ENCODE measurements at places on chromosomes 6 and 20. TPM values are rescaled to one million over a fixed set of nuclear protein-coding genes. Genes with fewer than 3 reads are reported as not detected.

DNA sequence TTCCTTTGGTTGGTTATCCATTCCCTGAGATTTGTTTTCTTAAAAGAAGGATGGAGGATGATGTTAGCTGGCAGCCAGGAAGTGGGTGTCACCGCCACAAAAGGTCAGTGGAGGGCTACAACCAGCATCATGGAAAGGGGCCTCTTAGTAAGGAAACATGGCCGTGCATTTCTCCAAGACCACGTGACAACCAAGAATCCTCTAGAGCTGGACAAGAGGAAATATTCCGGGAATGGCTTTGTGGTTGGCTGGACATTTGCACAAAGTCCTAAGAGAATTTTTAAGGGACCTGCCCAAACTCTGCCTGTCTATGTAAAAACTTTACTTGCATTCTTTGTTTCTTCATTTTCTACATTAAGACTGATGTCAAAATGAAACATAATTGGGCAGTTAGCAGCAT, 399.9 kb upstream of the MARCKS start:
- DNase-seq = no peak

DNA sequence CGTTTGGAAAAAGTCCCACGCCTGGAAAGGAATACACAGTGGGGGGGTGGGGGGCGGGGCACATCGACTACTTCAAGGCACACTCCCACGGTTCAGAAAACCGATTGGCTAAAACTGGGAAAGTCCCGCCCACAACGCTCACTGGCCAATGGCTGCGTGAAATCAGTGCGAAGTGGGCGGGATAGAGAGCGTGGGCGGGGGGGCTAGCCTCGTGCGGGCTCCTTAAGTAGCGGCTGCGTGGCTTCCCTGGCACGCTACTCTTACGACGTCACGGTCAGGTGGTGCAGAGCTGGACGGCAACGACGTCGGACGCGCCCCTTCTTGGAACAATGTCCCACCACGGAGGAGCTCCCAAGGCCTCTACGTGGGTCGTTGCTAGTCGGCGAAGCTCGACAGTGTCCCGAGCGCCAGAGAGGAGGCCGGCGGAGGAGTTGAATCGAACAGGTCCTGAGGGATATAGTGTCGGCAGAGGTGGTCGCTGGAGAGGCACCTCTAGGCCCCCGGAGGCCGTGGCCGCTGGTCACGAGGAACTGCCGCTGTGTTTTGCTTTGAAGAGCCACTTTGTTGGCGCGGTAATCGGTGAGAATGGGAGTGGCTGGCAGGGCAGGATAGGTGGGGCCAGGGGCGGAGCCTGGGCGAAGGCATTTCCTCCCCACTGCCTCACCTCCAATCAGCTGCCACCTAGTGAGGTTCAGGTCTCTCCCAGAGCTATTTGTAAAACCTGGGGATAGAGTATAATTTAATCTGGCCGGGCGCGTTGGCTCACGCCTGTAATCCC, at the start of gene DDX43:
TSS of gene DDX43 (plus strand) at position 252 of the 778 bp plus-strand sequence. CDS start at position 330, 78 bp downstream.
- no peak for DNase-seq

- no peak for DNase-seq
Observed at GRCh38 chr6:141248021-141248799, 884.5 kb upstream of the GJE1 start.

- DNase-seq = no peak
Observed at GRCh38 chr6:43932259-43933147, 162.5 kb downstream of the VEGFA start.

DNA sequence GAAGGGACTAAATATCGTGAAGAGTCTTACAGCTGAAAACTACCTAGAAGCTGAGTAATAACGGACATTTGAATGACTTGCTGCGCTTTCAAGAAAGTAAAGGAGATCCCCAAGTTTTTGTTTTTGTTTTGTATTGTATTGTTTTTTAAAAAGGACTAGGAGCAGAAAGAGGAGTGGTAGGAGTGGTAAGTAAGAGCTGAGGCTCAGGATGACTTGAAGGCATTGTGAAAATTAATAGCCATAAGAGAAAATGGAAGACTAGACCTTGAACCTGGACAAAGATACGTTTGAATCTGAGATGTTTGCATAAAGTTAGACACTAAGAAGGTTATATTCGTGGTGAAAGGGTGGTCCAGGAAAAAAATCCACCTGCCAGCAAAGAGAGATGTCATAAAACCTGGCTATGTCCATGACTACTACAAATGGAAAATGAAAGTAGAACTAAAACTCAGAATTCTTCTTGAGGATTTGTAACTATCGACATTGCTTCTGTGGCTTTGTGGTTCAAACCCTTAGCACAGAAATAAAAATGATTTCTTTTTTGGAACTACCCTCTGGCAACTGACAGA, 824.8 kb upstream of the FLRT3 start:
- DNase-seq = no peak

GRCh38 chr6:34526241-34526972, 29.7 kb downstream of the SPDEF start:
- DNase-seq = peak; percentile 14

DNA sequence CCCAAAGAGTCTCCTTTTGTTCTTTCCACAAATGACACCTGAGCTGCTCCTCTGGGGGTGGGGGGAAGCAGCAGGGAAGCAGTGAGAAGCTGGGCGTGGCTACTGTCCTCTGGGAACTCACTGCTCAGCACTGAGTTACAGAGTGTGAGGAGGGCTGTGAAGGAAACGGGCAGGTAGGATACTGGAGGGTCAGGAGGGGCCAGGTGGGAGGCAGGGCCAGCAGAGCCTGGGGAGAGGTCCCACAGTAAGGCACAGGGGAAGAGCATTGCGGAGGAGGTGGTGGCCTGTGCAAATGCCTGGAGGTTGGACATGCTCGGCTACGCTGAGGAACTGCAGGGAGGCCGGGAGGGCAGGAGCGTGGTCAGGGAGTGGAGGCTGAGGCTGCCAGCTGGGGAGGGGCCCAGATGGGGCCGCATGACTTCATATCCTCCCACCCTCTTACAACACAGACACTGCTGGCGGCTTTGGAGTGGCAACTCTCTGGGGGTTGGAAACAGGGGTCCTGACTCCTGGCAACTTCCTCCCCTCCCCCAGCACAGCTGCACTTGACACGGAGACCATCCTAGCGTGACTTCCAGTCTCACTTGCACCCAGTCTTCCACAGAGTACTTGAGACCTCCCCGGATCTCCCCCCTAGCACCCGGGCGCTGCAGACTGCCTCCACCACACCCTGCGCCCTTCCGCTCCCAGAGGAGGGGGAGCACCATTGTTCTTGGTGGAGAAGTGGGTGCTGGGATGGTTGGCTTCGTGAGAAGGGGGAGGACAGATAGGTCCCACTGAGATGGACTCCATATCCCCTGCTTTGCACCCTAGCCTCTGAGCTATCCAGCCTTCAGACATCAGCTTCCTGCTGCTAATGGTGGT, 34.2 kb downstream of the RBM38 start:
- DNase-seq = no peak

- DNase-seq = no peak
Observed at GRCh38 chr6:41967312-41968287, 26.0 kb upstream of the CCND3 start.

- no peak for DNase-seq
Observed at GRCh38 chr6:62367601-62368000, 81.6 kb upstream of the KHDRBS2 start.

DNA sequence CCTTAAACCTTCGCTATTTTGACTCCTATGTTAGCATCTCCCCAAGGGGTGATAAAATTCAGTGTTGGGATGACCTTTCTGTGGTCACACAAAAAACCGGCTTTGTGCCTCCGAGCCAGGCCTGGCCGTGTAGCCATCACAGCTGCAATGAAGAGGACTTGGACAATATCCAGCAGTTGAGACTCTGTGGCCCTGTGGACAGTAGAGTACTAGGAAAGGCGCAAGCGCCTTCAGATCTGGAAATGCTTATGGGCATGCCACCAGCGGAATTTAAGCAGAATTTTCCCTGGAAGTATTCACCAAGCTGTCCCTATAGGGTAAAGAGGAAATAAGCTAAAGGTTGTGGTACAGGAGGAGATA, 63.3 kb upstream of the SLC2A12 start:
- no peak for DNase-seq

DNA sequence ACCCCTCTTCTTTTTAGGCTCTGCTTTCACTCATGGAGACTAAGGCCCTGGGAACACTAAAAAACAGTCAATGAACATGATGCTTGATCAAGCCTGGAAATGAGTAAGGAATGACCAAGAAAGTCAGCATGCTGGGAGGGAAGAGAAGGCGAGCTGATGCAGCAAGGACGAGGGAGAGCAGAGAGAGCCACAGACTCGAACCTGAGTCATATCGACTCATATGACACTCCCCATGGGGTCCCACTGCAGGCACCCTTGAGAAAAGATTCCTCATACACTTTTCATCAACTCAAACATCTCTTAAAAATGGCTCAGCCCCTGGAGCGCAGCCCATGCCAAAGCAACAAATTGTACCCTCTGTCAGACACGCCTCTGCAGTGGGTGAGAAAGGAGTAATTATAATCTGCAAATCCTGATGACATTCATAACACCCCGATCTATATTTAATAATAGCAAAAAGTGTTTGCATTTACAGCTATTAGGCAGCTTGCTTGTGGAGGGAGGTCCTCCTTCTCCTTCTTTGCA, 127.2 kb downstream of the F13A1 start:
- no peak for DNase-seq

DNA sequence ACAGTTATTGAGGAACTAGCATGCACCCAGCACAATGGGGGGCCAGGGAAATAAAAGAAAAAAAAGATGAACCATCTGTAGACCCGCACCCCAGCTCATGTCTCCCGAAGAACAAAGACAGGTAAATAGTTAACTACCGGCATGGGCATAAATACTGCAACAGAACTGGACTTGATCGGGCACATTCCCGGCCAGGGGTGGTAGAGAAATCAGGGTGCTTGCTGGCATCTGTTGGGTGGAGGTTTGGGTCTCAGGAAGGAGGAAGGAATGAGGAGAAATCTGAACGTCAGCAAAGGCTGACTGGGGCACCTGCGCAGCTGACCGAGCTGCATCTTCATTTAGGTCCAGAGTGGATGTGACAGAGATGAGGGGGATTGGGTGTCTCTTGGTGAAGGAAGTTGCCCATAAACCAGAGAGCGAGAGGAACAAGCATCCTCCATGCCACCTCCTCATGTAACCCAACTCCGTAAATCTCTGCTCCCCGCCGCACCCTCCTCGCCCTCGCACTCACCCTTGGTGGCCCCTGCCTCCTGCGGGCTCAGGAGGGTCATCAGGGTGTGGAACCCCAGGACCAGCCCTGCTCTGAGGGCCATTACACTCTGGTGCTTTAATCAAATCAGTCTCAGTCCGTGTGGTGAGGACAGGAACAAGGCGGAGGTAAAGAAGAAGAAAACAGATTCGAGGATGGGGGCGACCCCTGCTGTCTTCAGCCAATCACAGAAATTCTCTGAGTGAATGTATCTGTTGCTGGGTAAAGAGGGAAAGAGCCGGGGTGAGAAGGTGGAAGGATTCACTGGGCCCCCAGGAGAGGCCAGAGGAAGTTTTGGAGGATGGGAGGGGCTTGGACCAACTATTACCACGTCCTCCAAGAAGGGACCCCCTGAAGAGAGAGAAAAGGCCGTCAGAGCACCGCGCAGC, at the start of gene HLA-DOA:
TSS of gene HLA-DOA (minus strand) at position 648 of the 918 bp plus-strand sequence.
- DNase-seq = peak; percentile 65

DNA sequence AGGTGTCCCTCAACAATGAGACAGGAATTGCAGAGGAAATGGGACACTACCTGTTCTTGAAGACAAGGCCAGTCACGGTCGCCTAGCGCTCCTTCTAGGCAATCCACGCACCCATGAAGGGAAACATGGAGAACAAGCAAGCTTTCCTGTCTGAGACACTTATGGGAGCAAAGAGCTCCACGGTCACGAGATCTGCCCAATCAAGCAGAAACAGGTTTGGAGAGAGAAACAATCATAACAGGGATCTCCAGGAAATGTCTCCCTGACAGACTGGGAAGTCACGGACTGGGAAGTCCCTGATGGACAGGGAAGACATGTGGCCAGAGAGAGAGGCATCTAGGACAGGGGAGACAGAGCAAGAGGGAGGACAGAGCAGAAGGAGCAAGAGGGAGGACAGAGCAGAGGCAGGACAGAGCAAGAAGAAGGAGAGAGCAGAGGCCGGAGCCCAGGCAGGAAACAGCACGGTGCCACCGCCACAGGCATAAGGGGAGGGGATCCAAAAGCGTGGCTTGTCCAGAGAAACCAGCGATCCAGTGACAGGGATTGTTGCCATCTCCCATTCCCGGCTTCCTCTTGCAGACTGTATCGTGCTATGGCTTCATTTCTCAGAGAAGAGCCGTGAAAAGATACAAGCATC, 167.8 kb upstream of the ZNF337 start:
- DNase-seq = no peak

- no peak for DNase-seq
Observed at GRCh38 chr6:36686668-36687513, 8.4 kb downstream of the CDKN1A start.

DNA sequence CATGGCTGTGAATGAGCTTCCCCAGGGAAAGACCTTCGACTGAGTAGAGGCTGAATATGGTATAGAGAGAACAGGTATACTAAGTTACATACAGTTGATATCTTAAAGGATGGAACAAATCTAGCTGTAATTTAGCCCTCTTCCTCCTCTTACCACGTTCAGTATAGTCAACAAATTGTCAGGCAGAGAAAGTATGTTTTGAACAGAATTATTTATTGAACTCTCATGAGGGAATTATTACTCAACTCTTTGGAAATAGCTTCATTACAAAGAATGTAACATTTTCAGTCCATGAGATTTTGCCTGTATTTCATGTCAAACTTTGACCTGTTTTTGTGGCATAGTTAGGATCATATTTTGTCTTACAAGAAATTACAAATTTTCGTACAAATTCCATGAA, 63.0 kb downstream of the SH3BGRL2 start:
- no peak for DNase-seq

GRCh38 chr6:146916435-146917025, 287.7 kb upstream of the STXBP5 start:
- DNase-seq = no peak

GRCh38 chr20:35768731-35769664, 2.8 kb upstream of the PHF20 start:
- DNase-seq = peak; percentile 73

DNA sequence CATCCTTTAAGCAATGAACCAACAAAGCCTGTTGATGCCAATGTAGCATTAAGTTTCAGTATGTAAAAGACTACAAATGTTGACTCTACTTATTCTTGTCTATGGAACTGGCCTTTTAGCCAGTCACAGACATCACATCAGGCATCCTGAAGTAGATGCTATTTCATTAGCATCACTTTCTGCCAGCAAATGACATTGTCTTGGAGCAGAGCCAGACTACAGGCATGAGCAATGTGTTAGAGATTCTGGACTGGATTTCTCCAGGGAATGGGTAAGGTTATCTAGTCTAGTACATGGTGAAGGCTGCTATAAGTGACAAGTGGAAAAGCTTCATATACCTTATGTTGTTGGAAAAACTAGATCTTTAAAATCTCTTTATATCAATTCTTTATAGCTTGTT, 142.9 kb downstream of the ADGRB3 start:
- peak; percentile 87 for DNase-seq

CGA gene
- total RNA-seq = not detected

NECAB3 gene
- total RNA-seq = 100 TPM

GJA10 gene
- not detected for total RNA-seq

IL17F gene
- not detected for total RNA-seq

EYA2 gene
- not detected for total RNA-seq

TMEM151B gene
- 9.9 TPM for total RNA-seq
